ENCODE measurements at places on chromosomes 5 and 9.

- DNase-seq = no peak
These were observed 20.3 kb upstream of the ATOSB start for GRCh38 chr9:35135988-35136387.

DNA sequence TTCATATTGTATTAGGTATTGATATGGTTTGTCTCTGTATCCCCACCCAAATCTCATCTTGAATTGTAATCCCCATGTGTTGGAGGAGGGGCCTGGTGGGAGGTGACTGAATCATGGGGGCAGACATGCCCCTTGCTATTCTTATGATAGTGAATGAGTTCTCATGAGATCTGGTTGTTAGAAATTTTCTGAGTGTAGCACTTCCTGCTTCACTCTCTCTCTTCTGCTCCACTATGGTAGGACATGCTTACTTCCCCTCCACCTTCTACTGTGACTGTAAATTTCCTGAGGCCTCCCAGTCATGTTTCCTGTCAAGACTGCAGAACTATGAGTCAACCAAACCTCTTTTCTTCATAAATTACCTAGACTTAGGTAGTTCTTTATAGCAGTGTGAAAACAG lies 187.4 kb upstream of the SLC24A2 start:
- no peak for DNase-seq

DNA sequence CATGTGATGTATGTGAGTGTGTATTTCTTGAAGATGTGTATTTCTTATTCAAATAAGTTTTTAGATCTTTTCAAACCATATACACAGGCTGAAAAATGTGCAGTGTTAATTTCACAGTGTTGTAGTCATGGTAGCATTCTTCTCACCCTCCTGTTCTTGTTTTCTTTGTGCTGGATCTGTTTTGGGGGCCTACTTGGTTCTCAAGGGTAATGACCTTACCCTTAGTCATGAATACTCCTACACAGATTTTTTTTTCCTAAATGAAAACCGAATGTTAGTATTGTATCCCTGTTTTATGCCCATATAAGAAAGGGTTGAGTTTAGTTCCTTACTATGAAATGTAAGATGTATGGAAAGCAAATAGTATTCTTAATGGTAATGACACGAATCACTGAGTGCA lies 88.0 kb downstream of the SLC44A1 start:
- no peak for DNase-seq

DNA sequence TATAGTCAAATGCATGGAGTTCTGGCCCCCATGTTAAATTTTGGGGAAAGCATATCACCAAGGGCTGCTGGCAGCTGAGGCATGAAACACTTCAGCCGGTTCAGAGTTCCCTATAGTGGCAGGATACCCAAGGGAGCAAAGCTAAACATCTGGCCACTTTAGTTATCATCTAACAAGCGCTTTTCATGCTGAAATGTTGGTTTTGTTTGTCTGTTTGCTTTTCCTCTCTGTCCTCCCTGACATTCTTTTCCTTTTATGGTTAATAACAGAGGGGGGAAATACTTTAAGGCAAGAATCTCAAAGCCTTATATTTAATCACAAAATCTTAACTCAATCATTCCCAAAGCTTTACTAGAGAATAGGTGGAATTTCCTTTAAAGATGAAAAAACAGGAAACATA lies 11.9 kb downstream of the APBA1 start:
- no peak for DNase-seq

DNA sequence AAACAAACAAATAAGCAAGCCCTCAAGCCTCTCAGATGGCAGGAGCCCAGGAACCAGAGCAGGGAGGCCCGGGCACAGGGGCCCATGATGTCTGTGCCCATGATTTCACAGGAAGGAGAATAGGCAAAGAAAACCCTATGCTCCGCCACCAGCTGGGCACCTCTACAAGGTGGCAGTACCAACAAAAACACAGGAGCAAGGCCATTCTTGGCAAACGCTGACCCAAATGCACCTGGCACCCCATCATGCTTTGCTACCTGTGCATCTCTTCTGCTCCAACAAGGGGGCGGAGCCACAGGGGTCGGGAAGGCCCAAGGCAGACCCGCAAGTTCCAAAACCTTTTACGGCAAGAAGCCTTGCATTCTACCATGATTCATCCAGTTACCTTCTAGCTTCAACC lies 3.1 kb downstream of the BRD3 start:
- no peak for DNase-seq

DNA sequence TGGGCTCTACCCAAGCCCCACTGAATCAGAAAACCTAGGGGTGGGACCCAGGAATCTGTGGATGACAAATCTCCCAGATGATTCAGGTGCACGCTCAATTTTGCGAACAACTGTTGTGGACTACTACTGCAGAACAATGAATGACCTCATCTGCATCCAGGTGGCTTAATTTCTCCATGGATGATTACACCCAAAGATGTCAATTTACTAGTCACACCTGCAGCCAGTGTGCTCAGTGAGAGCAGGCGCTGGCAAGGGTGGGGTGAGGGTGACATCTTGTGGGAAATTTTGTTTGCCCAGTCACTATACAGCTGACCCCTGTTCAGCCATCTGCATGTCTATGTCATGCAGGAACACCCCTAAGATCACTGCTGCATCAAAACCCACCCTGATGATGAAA lies 118.2 kb downstream of the ENTREP1 start:
- DNase-seq = no peak

GRCh38 chr9:133306242-133307204 lies 29.5 kb downstream of the SURF6 start:
- no peak for DNase-seq

- DNase-seq = no peak
These were observed 51.9 kb upstream of the COL5A1 start for GRCh38 chr9:134589748-134590147.

GRCh38 chr5:34767180-34767579 lies 71.8 kb upstream of the TTC23L start:
- DNase-seq = no peak

- DNase-seq = no peak
These were observed 9.5 kb upstream of the IL3 start for GRCh38 chr5:132050661-132051552.

DNA sequence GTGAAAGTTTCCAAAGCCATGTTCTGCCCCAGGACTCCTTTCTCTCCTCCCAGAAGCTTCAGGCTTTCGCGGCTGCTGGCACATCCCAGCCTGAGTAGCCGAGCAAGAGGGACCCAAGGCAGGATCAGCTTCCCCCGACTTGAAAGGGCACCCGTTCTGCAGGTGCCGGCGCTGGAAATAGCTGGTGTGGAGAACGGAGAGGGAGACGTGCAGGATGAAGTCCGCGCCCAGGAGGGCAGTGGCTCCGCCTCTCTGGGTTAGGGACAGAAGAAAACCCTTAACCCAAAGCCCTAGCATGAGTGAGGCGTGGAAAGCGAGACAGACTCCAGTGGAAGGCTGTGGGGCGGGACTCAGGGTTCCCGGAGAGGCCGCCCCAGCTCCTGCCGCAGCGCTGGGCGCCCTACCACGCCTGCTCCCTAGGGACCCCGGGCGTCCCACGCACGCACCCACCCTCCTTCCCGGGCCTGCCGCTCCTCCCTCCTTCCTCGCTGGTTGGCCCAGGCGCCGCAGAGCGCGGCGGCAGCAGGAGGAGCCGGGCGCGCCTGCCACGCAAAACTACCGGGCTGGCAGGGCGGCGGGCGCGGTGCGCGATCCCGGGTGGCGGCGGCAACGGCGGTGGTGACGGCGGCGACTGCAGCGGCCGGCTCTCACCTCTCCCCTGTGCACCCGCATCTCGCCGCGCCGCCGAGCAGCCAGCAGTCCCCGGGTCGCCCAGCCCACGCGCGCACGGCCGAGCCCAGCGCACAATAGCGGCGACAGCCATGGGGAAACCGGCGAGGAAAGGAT lies at the start of gene SLC1A1:
TSS of gene SLC1A1 (plus strand) at position 550 of the 786 bp plus-strand sequence. CDS start at position 762, 212 bp downstream.
- peak; percentile 51 for DNase-seq

- no peak for DNase-seq
These were observed 2.3 kb upstream of the NKX2-5 start for GRCh38 chr5:173237143-173237874.

GRCh38 chr5:133993185-133993936 lies 11.4 kb downstream of the VDAC1 start:
- DNase-seq = peak; percentile 95

DNA sequence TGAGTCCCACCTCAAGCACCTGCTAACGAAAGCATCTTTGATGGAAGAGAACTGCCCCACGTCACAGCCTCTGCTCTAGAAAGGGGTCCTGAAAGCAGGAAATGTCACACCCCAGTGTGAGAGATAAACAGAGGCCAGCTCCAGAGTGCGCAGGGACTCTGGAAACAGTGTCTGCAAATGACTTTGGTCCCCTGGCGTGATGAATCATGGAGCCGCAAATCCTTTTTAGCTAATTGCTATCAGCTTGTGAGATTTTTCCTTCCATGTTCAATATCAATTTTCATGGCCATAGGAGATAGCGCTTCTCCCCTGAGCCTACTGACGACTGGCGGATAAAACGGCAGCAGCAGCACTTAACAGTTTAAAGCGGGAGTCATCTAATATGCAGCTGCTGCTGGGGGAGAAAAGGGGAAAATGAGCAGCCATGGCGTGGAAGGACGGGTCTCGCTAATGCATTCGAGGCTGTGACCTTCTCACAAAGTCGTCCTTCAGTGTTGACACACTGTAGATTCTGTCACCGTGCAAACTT lies 209.6 kb upstream of the IRX1 start:
- DNase-seq = no peak

- no peak for DNase-seq
These were observed 125.2 kb upstream of the CPEB4 start for GRCh38 chr5:173762930-173763329.

- DNase-seq = no peak
These were observed 743.9 kb upstream of the SEMA6A start for GRCh38 chr5:117318528-117318927.

- no peak for DNase-seq
These were observed 398.8 kb downstream of the NFIB start for GRCh38 chr9:13915131-13915530.

Measured in LNCaP clone FGC (cell line).